Anterior cingulate cortex (tissue), 58 donors: ENCODE measurements at places on chromosomes 3 and 15.
A peak's percentile ranks its signal among the peaks of the same experiment; 100 is the strongest.

- DNase-seq = no peak
Observed at GRCh38 chr3:196670339-196670738, 30.8 kb downstream of the NRROS start.

- no peak for DNase-seq
Observed at GRCh38 chr3:120081719-120082118, 12.5 kb downstream of the GSK3B start.

DNA sequence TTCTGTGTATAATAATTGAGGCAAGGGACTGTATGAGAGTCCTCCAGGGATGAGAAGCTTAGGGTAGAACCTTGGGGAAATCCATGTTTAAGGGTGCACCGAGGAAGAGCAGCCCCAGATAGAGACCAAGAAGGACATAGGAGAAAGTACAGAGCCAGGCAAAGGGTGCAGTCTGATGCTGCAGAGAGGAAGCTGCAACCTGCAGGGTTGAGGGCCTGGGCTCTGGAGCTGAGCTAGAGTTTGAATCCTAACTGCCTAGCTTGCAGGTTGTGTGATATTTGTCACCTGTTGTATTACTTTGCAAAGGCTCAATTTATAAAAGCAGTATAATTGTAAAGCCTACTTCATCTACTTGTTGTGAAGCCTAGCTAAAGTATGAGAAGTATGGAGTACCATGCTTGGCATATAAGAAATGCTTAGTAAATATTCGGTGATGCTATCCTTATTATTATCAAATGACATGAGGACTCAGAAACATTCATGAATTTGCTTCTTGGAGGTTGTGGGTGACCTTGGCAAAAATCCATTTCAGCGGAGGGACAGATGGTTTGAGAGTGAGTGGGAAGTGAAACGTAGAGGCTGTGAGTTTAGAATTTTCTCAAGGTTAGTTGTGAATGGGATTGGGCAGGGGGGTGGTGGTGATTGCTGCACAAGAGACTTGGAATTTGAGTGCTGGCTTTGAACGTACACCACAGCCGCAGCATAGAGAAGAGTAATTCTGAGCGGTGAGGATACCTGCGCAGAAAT, 43.8 kb downstream of the PLCL2 start:
- peak; percentile 8 for DNase-seq

- no peak for DNase-seq
Observed at GRCh38 chr15:29183071-29183831, 86.4 kb downstream of the NSMCE3 start.

- no peak for DNase-seq
Observed at GRCh38 chr15:90761629-90762028, 44.5 kb downstream of the BLM start.

DNA sequence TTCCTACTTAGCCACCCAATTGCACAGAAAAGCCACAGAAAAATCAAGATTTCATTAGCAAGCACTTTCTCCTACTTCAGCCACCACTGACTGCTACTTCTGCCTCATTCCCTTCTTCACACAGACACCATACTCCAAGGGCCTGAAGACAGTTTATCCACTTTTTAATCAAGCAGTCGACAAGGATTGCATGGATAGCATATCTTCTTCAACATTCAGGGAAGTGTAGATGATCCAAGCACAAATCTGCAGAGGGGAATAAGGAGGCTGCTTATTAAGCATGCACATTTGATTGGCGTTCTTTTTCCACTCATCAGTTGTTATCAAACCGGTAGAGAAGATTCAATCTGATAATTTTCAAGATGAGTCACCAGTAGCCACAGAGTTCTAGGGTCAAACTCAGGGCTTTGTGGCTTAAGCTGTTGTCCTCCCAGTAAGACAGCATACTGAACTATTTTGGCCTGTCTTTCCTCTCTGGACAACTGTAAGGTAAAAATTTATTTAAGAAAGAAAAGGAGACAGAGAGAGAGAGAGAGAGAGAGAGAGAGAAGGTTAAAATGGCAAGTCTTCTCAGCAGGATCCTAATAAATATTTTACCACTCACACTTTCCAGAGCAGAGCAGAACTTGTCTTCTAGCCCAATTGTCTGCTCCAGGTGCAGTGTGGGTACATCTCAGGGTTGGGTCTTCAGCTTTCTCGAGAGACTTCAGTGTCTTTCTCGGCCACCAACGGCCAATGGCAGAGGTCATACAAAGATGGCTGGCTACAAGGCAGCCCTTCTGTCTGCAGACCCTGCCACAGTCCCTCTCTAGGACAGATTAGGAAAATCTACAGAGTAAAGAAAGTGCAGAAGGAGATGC, 80.6 kb upstream of the BHLHE40 start:
- no peak for DNase-seq

GRCh38 chr3:127690823-127691452, 18.2 kb downstream of the ABTB1 start:
- no peak for DNase-seq

DNA sequence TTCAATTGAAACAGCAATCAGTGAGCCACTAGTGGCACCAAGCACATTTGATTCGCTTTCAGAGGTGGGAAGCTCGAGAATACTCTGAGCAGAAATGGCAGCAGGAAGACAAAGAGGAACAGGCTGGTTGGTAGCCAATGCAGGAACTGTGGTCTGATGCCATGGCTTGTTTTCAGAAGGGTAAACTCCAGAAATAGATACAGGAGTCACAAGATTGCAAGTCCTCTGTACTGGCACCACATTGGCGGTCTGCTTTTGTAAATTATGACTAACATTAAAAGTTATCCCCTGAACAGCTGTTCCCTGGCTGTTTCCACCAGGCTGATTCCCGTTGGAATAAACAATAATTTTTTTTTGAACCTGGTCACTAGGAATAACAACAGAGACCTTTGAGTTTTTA, 35.5 kb downstream of the USF3 start:
- DNase-seq = no peak

DNA sequence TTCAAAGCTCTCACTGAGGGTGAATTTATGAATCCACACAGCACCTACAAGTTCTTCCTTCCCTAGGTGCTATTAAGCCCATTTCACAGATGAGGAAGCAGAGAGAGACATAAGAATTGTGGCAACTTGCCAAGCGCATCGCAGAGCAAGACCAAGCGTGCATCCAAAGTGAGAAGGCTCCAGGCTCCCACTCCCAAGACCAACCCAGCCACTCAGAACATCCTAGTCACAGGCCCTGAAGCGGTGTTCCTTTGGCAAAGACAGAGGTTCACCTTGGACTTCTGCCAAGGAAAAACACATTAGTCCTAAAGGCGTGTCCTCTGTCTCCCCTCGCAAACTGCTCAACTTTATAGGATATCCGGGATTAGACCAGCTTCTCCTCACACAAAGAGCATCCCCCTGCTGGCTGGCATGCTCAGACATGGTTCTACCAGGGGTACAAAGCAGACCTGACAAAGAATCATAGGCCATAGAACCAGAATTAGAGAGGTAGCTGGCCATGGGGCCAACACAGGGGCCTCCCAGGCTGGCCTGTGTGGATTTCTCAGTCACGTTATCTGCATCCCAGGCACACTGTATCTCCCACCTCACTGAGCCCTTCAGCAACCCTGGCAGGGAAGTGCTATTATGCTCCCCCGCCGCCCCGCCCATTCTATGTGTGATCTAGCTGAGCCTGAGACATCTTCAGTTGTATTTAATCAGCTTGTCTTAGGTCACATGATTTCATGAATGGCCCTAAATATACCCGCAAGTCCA, 160.2 kb downstream of the FOXP1 start:
- no peak for DNase-seq

GRCh38 chr3:14283813-14284438, 105.3 kb downstream of the LSM3 start:
- no peak for DNase-seq
